ENCODE measurements at places on chromosomes 7 and 10.

DNA sequence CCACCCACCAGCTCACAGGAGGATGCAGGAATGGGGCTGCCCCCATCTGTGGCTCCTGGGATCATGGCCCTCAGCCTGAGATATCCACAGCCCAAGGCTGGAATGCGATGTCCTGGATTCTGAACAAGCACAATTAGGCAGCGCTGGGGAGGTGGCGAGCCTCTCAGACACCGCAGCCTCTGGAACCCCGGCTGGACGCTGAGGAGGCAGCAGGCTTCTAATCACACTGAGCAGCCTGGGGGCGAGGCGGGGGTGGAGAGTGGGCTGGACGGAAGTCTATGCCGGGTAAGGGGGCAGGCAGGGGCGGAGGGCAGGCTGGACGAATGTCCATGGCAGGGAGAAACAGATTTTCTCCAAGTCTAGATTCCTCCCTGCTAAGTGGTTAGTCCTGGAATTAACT lies 56.4 kb downstream of the DPYSL4 start:
- ATAC-seq: no peak

DNA sequence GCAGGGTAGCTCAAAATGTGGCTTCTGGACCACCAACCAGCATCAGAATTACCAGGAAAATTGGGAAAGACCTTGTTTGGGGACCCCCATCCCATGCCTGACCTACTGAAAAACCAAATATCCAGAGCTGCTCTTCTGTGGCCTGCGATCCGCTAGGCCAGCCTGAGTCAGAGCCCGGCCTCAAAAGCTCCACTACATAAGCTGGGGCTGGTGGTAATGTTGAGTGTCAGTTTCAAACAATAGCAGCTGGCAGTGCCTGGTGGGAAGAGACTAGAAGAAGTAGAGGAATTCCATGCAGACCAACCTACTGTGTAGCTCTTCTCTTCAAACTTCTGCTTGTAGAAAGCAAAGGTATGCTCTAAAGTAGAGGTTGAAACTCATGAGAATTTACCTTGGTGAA lies 52.0 kb downstream of the KLRG2 start:
- ATAC-seq: peak; percentile 53

- no peak for ATAC-seq
Measured at GRCh38 chr7:153524070-153524601, 528.1 kb upstream of the DPP6 start.

- no peak for ATAC-seq
Measured at GRCh38 chr10:50231515-50232260, 19.6 kb downstream of the ASAH2 start.

- no peak for ATAC-seq
Measured at GRCh38 chr7:20275637-20276036, 55.1 kb upstream of the ITGB8 start.

DNA sequence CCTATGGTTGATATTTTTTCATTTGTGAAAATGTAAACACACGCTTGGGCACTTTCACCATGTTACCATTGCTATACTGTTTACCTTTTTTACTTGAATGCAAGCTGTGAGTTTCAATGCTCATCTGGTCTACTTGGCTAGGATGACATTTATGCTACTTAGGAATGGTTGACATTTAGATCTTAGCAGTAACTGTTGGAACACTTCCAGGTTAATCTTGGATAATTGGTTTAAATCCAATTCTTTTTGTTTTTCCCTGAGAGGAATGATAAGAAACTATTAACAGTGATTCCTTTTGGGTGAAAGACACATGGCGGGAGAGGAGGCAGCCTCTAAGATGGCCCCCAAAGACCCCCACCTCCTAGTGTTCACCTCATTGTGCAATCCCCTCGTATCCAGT lies 51.4 kb upstream of the AMPH start:
- ATAC-seq: no peak

GRCh38 chr7:157431951-157432540 lies 95.2 kb downstream of the DNAJB6 start:
- no peak for ATAC-seq

DNA sequence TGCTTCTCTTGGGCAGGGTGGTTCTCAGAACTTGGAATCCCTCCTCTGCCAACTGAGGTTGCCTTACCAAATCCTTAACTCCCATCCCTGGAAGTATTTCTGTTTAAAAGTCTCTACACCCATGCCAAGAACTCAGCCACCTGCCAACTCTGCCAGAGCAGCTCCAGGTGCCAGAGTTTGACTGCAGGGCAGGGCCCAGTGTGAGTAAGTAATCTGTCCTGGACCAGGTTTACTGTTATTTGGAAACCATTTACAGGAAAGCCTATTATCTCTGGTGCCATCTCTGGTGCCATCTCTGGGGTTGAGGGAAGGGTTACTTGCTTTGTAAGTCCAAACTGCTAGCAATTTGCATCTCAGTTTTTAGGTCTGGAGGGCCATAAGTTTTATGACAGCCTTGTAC lies 2.5 kb downstream of the TSPAN15 start:
- no peak for ATAC-seq

DNA sequence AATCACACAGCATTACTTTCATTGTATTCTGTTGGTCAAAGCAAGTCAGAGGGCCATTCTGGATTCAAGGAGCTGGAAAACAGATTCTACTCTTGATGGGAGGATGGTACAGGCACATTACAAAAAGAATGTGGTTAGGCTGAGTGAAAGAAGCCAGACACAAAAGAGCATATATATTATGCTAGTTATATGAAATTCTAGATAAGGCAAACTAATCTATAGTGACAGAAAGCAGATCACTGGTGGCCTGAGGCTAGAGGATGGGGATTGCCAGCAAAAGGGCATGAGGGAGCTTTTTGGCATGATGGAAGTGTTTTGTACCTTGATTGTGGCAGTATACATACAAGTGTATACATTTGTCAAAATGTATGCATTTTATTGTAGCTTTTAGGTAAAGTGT lies 96.8 kb downstream of the SPAG6 start:
- ATAC-seq: no peak

DNA sequence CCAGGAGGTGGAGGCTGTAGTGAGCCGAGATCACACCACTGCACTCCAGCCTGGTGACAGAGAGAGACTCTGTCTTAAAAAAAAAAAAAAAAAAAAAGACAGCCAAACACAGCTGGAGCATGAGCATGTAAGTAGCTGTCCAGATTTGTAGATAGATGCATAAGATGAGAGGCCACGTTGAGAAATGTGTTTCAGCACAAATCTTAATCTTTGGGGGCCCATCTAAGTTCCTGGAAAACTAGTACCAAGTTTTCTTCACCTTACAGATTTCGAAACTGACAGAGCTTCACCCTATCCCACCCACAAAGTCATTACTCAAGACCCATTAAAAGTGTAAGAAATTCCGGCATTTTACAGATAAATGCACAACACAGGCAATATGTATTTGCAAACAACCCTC lies 208.2 kb downstream of the PARD3 start:
- no peak for ATAC-seq

DNA sequence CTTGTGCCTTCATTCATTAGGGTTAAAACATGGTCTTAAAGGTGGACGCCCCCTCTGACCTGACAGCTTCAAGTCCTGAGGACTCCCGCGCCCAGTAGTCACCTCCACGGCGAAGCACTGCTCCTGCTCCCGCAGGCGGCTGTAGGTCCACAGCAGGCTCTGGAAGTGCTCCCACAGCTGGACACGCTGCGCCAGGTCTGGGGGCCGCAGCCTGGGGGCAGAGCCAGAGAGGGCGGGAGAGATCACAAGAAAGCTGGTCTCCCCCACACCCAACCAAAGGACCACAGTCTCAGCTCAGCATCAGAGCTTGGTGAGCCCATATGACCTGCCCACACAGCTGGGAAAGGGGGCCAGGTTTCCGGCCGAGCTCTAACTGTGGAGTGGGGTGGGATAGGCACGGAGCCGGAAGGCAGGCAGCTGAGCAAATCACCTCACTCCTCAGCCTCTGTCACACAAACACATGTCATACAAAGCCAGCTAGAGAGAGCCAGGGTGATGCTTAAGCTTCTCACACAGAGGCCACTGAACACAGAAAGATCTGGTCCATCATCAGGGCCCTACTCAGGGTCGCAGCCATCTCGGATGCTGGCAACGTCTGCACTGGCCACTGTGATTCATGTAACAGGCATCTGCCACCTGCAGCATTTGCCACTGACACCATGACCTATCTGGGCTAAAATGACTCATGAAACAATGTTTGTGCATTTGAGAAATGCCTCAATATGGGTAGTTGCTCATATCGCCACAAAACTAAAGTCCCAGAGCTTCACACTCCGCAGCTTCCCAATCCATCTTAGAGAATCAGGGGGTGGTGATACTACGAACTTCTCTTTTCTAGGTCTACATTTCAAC lies 12.6 kb downstream of the HPS1 start:
- no peak for ATAC-seq
